ENCODE measurements at places on chromosomes 16 and 17.

DNA sequence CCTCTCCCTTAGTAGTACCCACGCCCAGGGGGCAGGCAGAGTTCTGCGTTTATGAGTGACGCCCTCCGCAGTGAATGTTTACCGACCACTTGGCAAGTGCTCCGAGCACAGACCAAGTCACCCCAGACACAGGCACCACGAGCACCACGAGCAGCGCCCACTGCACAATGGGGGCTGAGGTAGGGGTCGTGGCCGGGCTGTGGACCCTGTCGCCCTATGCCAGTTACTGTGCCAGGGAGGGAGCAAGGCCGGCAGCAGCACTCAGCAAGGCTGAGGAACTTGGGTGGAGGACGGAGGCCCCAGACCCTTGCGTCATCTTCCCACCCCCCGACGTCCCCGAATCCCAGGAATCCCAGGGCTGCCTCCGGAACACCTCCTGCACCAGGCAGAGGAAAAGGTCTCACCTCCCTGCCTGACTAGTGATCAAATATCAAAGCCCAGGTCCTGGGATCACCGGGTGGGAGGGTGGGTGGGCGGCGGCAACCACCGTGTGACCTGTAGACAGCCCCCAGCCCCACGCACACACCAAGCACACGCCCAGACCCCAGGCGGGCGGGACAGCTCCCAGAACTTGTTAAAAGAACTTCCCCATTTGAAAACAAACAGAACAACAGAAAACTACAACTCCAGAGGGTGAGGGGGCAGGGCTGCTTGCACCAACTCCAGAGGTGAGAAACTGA is 5.4 kb downstream of the VASN start:
- DNase-seq: no peak

DNA sequence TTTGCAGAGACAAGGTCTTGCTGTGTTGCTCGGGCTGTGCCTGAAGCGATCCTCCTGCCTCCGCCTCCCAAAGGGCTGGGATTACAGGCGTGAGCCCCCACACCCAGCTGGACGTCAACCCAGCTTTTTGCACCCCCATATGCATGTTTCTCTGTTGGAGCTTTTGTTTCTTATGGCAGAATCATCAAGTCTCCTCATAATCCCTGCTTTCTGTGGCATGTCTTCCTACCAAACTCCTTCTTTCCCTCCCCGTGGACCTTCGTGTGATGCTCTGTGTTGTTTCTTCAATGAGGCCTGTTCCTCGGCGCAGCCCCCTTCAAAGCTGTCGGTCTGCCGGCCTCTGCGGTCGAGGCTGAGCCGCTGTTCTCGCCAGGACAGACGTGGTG is 71.6 kb downstream of the METRNL start:
- DNase-seq: no peak

GRCh38 chr17:40598619-40599467 is 33.6 kb upstream of the CCR7 start:
- DNase-seq: peak; percentile 96

DNA sequence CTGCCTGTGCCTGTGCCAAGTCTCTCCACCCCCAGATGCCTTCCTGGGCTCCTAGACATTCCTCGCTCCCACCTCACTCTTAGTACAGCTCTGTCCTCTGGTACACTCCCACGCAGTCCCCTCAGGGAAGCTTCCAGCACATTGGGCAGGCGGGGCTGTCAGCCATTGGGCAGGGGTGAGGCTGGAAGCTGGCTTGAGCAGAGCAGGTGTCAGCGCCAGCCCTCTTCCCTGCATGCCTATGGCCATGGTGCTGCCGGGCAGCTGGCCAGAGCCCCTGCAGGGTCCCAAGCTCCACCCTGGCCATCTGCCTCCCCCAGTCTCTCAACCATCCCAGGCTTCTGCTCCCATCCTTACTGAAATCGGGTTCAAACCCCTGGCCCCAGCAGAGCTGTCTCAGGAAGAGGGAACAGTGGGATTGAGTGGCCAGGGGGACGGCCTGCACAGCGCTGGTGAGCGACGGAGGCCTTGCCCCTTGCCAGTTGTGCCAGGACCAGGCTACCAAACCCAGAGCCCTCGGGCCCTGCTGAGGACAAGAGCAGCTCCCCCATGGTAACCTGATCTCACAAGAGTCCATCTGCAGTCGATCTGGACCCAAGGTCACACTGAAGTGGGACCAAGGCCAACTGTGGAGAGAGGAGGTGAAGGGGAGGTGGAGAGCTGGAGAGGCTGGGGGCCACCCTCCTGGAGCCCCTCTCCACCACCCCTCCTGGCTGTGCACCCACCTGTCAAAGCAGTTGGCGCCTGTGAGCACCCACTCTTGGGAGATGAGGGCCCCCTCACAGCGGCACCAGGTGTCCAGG is 2.4 kb upstream of the B9D1 start:
- no peak for DNase-seq

GRCh38 chr17:81572563-81573168 is 20.5 kb upstream of the FAAP100 start:
- DNase-seq: no peak

GRCh38 chr17:30218799-30219198 is 16.7 kb downstream of the SLC6A4 start:
- DNase-seq: peak; percentile 55

DNA sequence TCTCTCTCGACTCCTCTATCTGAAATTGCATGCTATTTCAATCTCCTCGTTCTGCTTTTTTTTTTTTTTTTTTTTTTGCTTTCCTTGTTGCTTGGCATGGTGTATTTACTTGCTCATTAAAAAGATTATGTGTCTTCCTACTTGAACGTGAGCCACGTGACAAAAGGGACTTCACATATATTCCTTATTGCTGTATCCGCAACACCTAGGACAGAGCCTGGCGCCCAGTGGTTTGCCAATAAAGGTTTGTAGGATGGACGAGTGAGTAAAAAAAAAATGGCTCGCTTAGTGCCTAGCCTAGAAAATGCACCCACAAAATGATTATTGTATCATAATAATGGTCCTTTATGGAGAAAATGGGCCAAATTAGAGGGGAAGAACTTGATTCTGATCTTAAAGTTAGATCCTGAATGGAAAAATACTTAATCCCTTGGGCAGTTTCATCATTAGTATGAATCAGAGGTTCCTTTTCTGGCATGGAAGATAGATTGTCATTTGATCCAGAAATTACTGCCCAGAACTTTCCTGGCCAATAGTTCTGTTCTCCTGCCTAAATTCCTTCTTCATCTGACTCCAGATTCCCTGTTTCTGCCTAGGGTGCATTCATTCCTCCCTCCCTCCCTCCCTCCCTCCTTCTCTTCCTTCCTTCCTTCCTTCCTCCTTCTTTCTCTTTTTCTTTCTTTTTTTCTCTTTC is 13.6 kb upstream of the TMEM220 start:
- DNase-seq: no peak

DNA sequence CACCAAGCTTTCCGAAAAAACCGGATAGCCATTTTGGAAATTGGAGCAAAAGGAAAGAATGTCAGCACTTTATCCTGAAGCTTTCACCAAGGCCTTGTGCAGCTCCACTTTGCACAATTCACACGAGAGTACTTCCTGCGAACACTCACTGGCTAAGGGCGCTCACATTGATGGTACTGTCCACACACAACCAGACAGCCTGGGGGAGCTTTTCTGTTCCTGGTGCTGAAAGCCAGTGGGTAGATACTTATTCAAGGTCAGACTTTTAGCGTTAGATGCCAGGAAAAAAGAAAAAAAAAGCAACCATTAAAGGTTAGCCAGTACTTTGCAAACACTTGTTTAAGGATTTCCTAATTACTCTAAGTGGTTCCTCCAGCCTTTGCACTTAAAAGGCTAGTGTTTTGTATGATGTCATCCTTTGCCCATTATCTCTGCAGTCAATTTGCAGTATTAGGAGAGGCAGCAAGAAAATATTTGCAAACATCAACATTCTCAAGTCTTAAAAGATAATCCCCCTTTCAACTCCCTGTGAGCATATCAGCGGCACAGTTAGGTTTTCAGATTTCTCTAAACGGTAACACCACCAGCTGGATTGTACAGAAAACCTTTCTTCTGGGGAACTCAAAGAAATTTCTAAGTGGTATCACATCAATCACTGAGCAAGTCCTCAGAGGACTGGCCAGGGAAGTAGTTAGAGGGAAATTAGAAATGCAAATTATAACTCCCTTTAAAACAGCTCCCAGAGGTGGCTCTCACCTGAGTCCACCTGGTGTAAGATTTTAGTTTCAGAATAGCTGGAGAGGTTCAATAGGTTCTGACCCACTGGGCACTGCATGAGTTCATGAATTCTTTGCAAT is 243.4 kb upstream of the IRX5 start:
- no peak for DNase-seq

GRCh38 chr17:45228763-45229539 is 7.3 kb downstream of the FMNL1 start:
- peak; percentile 94 for DNase-seq

DNA sequence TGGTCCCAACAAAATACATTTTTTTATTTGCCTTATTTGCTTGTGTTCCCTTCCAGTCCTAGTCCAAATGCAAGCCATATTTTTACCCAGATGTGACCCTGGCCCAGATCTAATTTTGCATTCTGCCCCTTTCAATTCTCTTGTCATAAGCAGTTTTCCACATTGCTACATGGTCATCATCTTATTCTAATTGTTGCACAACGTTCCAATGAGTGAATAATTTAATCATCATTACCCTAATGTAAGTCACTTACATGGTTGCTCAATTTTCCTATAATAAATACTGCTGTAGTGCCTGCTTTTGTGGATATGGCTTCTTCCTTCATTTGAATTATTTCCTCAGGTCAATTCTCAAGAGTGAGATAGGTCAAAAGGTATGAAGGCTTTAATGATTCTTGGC is 12.8 kb downstream of the RSAD1 start:
- DNase-seq: no peak

GRCh38 chr16:19706846-19707245 is 11.2 kb downstream of the KNOP1 start:
- DNase-seq: no peak

DNA sequence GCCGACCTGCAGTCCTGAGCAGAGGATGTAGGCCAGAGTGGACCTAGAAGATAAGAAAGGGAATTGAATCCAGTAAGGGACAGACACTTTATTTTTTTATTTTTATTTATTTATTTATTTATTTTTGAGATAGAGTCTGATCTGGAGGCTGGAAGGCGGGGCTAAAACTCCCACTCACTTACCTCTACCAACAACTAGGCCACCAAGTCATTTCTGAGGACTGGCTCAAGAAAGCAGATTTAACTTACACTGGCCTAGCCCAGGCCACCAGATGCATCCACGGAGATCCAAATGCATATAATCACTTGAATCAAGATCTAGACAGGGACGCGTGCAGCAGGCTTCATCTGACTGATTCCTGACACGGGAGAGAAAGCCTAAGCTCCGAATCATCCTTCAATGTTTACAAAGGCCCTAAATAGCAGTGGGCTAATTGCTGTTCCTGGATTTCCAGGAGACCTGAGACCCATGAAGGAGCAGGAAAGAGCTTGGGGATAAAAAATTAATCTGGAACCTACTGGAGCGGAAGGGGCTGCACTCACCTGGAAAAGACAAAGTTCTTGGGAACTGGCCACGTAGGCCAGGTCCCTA is 1.1 kb upstream of the ALOX12 start:
- DNase-seq: no peak

DNA sequence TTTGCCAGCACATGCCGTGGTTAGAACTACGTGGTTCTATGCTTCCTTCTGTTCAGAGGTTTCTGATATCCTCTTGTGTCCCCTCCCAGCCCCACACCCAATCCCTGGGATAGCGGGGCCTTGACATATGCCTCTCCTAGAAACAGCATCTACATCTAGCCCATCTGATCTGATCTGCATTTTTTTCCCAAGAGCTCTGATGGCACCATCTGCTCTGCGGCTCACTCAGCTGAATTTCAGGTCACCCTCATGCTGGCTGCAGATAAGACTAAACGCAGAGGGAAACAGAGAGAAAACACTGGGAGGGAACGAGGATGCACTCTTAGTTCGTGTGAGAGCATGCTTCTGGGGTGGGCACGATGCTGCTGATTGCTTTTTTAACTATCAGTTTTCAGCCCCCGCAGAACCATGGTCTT is 10.7 kb downstream of the WIPI1 start:
- no peak for DNase-seq

DNA sequence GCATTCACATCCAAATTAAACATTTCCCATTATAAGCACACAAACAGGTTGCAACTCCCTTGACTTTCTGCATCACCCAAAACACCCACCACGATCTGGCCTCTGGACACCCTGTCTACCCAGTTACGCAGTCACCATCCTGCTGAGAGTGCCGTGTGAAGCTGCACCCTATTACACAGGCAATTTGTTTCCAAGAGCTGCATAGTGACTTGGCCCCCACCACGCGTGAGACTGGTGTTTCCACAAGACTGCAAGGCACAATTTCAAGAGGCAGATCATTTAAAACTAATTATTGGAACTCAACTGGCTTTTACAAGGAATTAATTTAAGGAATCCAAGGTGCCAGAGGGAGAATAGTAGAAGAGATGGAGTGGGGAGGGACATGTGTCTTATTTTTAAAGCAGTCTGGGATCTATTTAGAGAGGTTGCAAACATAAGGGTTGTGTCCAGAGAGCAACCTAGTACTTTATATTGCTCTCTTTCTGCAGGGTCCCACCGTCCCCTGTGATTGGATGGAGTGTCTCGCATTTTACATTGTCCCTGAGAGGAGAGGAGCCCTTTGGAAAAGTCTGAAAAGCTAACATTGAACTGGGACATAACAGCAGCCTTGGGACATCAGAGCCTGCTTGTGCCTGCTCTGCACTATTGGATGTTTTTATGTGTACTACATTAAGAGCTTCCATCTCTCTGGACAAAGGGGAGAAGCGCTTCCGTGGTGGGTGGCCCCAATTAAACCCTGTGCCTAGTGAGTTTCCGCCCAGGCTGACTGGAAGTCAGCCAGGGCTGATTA is 8.7 kb upstream of the ADAMTS18 start:
- no peak for DNase-seq

DNA sequence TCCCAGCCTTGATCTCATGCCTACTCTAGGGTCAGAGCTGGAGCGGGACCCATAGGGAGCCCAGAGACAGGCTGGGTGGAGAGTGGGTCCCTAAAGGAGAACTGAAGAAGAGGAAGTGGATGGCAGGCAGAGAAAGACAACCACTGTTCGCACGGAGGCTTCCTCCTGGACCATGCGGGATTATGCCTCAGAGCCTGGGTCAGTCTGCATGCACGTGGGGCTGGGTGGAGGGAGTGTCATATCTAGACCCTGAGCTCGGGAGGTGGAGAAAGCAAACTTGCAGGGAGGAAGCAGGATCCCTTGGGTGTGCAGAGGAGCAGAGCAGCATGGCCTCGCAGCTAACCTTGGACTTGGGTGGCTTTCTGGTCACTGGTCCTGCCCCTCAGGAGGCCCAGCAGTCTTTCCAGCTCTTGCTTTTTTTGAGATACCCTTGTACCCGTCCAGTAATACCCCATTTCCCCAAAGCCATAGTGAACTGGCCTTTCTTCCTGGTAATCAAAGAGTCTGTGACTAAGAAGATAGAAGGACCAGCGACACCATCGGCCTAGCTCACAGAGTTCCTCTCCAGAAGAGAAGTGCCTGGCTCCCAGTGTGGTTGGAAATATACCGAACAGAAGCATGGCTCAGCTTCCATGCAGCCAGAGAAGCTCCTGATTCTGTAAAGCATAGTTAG is 344.2 kb downstream of the CPPED1 start:
- peak; percentile 7 for DNase-seq

DNA sequence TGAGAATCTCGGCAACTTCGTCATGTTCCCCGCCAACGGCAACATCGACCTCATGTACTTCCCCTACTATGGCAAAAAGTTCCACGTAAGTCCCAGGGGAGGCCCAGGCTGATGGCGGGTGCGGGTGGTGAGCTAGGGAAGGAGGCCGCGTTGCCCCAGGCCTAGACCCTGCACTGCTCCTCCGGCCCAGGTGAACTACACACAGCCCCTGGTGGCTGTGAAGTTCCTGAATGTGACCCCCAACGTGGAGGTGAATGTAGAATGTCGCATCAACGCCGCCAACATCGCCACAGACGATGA is 4.8 kb downstream of the ATP1B2 start:
- DNase-seq: peak; percentile 40

- no peak for DNase-seq
These were observed 22.5 kb upstream of the CCDC182 start for GRCh38 chr17:57767561-57767960.
